ENCODE measurements at places on chromosomes 3 and 15.

DNA sequence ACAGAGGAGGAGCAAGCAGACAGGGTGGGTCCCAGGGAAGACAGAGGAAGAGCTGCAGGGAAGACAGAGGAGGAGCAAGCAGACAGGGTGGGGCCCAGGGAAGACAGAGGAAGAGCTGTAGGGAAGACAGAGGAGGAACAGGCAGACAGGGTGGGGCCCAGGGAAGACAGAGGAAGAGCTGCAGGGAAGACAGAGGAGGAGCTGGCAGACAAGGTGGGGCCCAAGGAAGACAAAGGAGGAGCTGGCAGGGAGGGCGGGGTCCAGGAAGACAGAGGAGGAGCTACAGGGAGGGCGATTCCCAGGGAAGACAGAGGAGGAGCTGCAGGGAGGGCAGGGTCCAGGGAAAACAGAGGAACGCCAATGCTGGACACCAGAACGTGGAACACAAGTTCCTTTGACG, 66.5 kb downstream of the PLXNA1 start:
- DNase-seq: no peak

- no peak for DNase-seq
Measured at GRCh38 chr3:197365586-197365985, 67.2 kb upstream of the DLG1 start.

DNA sequence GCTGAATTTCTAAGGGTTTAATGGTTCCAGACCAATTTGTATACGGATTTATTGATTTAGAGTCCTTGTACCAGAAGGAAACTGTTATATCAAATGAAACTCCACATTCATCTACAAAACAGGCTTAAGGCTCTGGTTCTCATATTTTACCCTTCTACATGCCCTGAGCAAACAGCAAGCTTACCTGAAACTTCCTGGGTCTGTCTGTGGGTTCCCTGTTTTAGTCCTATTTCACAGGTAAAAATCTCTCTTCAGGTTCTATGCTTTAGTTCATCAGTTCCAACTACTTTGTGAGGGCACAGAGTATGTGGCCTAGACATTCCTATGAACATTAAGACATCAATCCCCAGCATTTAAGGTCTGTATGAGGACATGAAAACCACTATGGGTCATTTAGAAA, 57.7 kb downstream of the RFX7 start:
- no peak for DNase-seq

DNA sequence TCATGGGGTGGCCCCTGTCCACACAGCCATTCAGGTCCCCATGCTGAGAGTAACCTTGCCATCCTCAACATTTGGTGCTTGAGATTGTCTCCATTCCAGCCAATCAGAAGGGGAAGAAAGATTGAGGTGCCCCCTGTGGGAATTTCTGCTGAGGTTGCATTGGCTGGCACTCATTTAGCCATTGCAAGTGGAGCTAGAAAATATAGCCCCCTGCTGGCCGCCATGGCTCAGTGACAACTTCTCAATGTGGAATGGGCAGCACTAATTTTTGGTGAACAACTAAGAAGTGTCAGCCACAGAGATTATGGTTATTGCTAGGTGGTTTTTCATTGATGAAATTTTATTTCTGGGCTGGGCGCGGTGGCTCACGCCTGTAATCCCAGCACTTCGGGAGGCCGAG, 22.0 kb downstream of the COL6A6 start:
- DNase-seq: peak; percentile 73

DNA sequence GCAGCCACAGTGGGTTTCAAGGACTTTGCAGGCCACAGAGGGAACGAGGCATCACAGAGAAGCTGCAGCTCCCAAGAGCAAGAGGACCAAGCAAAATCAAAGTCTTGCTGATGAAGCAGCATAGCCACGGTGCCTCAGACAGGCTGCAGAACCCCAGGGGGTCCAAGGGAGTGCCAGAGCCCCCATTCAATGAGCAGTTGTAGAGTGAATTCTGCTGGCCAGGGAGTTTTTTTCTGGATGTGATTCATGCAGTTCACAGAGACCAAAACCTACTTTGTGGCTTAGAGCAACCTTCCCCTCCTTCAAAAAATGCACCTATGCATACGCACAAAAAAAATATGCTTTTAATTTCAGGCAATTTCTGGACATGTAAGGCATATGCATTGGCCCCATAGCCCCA, 409.0 kb downstream of the VPS13C start:
- DNase-seq: peak; percentile 50

DNA sequence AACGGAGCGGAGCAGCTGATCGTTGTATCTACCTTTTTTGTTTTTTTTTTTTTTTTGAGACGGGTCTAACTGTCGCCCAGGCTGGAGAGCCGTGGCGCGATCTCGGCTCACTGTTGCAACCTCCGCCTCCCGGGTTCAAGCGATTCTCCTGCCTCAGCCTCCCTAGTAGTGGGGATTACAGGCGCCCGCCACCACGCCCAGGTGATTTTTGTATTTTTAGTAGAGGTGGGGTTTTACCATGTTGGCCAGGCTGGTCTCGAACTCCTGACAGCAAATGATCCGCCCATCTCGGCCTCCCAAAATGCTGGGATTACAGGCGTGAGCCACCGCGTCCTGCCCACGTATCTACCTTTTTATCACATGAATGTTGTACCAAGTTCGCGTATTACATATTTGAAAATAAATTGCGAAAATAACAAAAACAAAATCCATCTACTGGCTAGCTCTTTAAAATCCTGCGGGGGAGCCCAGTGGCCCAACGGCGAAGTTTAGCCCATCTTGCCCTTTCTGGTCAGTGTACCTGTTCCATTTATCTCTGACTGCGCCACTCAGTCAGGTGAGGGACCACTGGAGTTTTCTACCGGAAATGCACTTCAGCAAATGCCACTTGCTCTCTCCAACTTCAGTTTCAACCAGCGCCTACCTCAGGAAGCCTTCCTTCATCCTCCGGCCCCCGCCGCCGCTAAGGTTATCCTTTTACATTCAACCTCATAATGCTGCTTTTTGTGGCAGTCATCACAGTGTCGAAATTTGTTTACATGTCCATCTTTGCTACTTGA, 1.2 kb upstream of the EIF3J start:
- peak; percentile 30 for DNase-seq

GRCh38 chr3:112032098-112032731, 2.3 kb upstream of the TMPRSS7 start:
- DNase-seq: no peak

GRCh38 chr15:100918690-100919480, at the start of gene LRRK1:
LRRK1 (plus strand) TSS chr15:100919357; CDS start chr15:100924633, 5,276 bp downstream.
- DNase-seq: peak; percentile 48

DNA sequence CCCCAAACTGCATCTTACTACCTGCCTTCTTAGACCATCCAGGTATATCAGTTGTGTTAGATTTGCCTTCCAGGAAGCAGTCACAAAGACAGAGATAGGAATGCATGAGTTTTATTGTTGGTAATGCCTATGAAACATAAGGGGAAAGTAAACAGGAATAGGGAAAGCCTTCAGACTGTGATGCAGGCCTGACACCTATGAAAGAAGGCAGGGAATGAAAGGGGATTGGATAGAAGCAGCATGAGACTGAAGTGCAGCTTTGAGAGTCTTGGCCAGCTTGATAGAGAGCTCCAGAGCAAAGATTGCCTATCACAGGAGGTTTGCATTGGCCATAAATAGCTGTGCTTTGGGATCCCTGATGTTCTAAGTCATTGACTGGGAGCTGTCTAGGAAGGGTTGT, 15.9 kb upstream of the HHLA2 start:
- no peak for DNase-seq

DNA sequence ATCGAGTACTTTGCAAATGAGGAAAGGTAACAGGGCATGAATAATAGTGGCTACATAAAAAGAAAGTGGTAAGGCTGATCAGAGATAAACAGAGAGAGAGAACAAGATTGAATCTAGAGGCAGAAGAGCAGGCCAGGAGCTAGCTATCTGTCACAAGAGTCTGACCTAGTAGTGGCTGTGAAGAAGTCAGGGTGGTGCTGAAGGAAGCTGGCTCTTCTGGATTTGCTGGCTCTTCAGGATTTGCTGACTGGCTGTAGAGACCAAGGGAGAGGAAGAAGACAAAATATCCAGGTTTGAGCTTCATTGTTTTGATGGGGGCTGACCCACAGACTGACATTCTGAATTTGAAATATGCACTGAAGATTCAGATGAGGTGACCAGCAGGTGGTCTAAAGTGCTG, 142.3 kb downstream of the SSR3 start:
- DNase-seq: no peak

- peak; percentile 44 for DNase-seq
Measured at GRCh38 chr15:60477916-60478565, 901 bp downstream of the ICE2 start.

- DNase-seq: no peak
Measured at GRCh38 chr3:72411843-72412242, 436.4 kb downstream of the SHQ1 start.

DNA sequence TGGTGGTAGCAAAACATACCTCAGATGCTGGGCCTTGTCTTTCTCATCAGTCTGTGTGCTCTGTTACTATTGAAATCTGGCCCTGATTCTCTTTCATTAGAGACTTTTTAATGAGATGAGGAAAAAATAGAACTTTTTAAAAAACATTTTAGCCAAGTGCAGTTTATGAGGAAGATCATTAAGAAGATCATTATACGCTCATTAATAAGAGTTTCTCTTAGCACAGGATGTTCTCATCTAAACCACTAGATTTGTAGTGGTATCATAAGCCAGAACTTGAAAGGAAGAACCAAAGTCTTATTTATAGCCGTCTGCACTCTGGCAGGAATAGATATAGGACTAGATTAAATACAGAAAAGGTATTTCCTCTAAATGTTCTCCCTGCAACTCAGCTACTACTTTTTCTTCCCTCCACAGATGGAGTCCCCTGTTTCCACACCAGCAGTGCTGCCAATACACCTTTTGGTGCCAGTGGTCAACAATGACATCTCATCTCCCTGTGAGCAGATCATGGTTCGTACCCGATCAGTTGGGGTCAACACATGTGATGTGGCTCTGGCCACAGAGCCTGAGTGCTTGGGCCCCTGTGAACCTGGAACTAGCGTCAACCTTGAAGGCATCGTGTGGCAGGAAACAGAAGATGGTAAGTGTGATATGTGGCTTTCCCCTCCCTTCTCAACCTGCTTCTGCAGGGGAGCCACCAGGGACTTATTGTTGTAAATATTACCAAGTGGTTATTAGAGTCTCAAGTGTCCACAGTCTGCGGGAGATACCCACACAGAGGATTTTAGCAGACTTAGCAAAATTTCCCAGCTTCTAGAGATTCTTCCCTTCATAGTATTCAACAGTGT, 152.8 kb downstream of the RBPMS2 start:
- no peak for DNase-seq

DNA sequence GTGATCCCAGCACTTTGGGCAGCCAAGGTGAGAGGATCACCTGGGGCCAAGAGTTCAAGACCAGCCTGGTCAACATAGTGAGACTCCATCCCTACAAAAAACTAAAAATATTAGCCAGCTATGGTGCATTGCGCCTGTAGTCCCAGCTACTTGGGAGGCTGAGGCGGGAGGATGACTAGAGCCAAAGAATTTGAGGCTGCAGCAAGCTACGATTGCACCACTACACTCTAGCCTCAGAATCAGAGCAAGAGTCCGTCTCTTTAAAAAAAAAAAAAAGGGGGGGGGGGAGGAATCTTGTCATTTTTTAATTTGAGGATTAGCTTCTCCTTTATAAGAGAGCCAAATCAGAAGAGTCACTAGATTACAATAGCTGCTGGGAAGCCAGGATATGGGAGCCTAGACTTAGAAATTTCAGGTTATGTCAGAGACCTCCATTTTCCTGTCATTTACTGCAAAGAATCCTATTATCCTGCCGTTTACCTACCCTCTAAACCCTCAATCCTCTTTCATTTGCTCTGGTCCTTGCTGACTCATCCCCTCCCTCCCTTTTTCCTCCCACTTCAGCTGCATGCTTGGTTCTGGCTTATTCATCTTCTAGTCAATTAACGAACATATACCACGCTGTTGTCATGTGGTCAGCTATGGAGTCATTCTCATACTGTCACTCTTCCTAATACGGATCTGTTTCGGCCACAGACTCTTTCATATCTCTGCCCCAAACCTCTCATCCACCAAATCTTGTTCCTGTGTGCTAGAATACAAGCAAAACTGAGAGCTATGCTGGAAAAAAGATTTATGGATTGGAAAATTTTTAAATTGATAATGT, 83.8 kb upstream of the PPIB start:
- DNase-seq: peak; percentile 90

DNA sequence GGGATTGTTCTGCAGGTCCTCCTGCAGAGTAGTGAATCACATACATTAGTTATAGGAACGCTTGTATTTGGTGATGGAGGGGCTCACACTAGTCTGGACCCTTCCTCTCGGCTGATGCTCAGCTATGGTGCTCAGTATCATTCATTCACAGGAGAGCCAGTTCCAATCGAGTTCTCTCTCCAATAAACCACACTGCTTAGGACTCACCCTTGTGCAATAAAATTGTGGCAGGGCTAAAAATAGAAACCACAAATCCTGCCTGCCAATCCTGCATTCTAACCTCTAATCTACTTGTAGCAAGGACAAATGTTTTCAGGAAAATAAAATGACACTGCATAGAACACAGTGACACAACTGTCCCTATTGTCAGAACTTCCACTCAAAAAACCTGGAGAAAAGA, 138.4 kb upstream of the TBL1XR1 start:
- peak; percentile 58 for DNase-seq

DNA sequence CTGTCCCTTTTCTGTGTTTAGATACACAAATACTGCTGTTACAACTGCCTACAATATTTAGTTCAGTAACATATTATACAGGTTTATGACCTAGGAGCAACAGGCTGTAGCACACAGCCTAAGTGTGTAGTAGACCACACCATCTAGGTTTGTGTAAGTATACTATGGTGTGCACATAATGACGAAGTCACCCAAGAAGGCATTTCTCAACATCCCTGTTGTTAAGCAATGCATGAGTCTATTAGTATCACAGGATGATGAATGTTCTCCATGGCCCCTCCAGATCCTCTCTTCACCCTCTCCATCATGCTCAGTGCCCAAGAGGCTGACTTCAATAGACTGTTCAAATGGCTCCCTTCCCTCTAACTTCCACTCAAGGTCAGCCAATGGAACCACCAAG, 14.6 kb upstream of the SEC62 start:
- no peak for DNase-seq

- no peak for DNase-seq
Measured at GRCh38 chr3:156781310-156782230, 44.6 kb upstream of the LEKR1 start.

- peak; percentile 62 for DNase-seq
Measured at GRCh38 chr3:187689984-187690383, 12.4 kb downstream of the RTP2 start.

DNA sequence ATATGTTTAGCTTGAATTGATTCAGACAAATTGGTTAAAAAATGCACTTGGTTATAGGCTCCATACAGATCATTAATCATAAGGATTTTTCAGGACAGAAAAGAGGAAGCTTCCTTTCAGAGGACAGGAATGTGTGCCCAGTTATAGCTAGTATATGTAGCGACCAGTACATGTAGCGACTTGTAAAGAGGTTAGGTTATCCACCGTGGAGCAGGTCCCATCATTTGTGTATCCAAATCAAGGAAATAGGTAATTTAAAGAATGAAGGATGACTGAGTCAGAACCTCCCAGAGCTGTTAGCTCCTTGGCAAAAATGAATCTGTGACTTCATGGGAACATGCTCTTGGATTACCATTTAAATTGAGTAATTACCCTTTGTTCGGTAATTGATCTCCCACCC, 15.8 kb upstream of the P2RY12 start:
- DNase-seq: no peak

All from choroid plexus epithelial cell (primary cell).